ENCODE measurements at places on chromosomes 5 and 9. TPM values are rescaled to one million over a fixed set of nuclear protein-coding genes. Genes with fewer than 3 reads are reported as not detected.

CDH9 gene
- not detected for total RNA-seq

LRRC70 gene
- 0.87 TPM for total RNA-seq

SLC9A3 gene
- 0.60 TPM for total RNA-seq

RANBP3L gene
- 0.26 TPM for total RNA-seq

ENHO gene
- 0.38 TPM for total RNA-seq

CAAP1 gene
- total RNA-seq = 7.9 TPM

GRCh38 chr9:99783799-99784198, 37.9 kb upstream of the NR4A3 start:
- DNase-seq = no peak

GRCh38 chr5:116361171-116361967, 213.3 kb downstream of the SEMA6A start:
- DNase-seq = peak; percentile 57

GRCh38 chr5:148873690-148874485, 47.5 kb downstream of the ADRB2 start:
- no peak for DNase-seq

- no peak for DNase-seq
These were observed 96.1 kb upstream of the NFIL3 start for GRCh38 chr9:91519520-91520277.

DNA sequence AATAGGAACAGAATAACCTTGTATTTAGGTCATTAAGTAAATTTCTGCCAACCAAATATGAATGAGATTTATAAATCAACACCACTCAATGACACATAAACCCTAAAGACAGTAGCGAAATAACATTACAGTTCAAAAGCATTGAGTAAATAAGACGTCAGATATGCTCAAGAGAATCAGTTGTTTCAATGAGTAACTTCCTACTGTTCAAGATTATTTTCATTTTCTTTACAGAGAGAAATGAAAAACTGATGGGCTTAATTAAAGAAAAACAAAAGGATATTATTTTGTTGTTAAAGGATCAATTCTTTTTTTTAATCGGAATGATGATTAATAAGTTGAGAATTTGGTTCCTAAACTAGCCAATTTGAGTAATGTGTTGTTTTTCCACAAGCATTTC, 150.1 kb downstream of the BNC2 start:
- DNase-seq = no peak

GRCh38 chr5:6747103-6747502, 33.9 kb downstream of the TENT4A start:
- no peak for DNase-seq

DNA sequence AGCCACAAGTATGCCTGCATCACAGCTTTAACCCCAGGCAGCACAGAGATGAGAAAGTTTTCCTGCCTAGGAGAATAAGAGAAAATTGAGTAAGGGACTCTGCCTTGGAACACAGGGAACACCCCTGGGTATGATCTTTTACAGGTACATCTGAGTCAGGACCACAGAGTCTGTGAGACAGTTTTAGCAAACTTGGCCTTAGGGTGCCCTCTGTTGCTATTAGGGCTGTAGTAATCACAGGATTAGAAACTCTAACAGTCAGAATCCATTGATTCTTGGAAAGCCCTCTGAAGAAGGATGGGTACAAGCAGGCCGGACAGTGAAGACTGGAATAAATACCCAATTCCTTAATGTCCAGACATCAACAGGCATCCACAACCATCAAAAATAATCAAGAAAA, 989.5 kb upstream of the CDH9 start:
- no peak for DNase-seq

- peak; percentile 87 for DNase-seq
These were observed 74.9 kb upstream of the LRRTM2 start for GRCh38 chr5:138949988-138950387.

- DNase-seq = peak; percentile 47
These were observed 40.7 kb downstream of the TLR4 start for GRCh38 chr9:117744856-117745389.
